Esophagus muscularis mucosa (tissue), 4 donors: ENCODE measurements at places on chromosomes 13 and 19.
A peak's percentile ranks its signal among the peaks of the same experiment; 100 is the strongest.

DNA sequence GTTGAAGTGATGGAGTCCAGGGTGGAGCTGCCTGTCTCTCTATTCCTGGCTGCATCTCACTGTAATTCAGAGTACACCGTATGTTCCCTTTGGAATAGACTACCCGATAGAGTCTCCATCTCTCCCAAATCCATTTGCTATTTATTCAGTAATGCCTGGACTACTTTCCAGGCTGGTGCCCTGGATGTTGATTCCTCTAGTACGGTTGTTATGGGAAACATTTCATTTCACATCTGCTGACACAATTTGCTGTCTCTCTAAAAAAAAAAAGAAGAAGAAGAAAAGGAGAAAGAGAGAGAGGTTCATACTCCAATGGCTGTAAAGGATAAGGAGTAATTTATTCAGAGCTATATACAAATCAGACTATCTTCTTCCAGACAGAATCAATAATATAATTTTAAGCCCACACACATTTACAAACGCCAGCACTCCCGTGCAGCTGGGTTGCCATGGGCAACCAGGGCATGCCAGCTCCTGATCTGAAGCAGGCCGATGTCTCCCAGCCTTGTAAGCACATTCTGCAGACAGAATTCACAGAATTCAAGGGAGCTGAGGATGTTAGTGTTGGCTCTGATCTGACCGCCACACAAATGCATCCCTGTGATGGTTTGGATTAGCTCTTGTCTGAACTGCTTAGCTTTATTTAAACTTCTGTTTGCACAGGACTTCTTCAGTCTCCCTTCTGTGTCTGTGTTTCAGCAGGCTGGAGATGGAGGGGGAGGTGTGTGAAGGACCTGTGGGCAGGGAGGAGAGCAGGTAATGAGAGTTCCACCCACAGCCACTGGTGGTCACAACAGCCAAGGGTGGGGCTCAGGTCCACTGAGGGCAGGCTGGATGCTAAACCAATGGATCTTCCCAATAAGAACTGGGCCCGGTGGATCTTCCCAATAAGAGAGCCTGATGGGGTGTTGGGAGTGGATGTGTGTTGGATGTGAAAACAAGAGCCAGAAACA is 66.0 kb downstream of the TEX26 start:
- DNase-seq = peak; percentile 82

- no peak for DNase-seq
These were observed 260.5 kb downstream of the RFC3 start for GRCh38 chr13:34078334-34078999.

GRCh38 chr13:33992881-33993336 is 175.0 kb downstream of the RFC3 start:
- no peak for DNase-seq

DNA sequence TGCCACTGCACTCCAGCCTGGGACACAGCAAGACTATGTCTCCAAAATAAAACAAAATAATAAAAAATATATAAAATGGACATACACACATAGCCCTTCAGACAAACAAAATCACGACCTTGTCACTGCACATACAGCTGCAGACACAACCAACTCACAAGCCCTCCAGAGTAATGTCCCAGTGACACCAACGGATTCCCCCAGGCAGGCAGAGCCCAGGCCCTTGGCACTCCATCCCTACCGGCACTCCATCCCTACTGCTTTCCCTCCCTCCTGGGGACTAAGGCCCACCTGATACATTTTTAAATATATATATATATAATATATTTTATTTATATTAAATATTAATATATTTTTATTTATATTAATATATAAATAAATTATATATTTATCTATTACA is 18.5 kb downstream of the ZNF101 start:
- DNase-seq = no peak

GRCh38 chr19:29409076-29409862 is 116.5 kb upstream of the VSTM2B start:
- no peak for DNase-seq

GRCh38 chr19:47573071-47574026 is at the start of gene ZNF541:
Gene ZNF541, minus strand, starts transcription at chr19:47573148. Its CDS starts 17,292 bp downstream, at chr19:47555856.
- no peak for DNase-seq

GRCh38 chr19:39401070-39401548 is 5.5 kb upstream of the ZFP36 start:
- DNase-seq = no peak

DNA sequence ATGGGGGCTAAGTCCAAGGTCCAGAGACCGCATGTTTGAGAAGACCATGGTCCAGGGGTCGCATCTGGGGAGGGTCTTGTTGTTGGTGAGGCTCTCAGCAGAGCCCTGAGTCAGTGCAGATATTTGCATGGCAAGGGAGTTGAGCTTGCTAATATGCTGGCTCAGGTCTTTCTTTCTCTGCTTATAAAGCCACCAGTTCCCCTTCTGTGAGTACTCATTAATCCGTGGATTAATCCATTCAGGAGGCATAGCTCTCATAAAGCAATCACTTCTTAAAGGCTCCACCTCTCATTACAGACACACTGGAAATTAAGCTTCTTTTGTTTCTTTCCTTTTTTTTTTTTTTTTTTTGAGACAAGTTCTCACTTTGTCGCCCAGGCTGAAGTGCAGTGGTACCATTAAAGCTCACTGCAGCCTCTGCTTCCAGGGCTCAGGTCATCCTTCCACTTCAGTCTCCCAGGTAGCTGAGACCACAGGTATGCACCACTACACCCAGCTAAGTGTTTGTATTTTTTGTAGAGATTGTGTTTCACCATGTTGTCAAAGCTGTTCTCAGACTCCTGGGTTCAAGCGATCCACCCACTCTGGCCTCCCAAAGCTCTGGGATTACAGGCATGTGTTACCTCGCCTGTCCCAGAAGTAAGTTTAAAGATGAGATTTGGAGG is 216.4 kb downstream of the SLITRK5 start:
- DNase-seq = no peak

GRCh38 chr13:95647321-95647720 is 2.8 kb upstream of the DZIP1 start:
- DNase-seq = no peak

DNA sequence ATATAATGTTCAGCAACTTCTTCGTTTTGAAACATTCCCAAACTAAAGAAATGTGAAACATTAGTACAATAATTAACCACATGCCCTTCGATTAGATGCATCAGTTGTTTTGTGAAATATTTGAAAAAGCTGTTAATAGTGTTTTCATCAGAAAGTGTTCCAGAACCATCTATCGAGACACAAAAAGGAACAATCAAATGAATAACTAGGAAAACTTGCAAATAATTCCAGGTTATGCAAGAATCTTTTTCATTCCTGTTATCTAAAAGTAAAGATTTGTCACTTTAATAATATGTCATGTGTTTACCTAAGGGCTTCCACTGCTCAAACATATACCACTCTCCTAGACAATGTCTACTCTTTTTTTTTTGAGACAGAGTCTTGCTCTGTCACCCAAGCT is 904.2 kb upstream of the MIR17HG start:
- DNase-seq = no peak

DNA sequence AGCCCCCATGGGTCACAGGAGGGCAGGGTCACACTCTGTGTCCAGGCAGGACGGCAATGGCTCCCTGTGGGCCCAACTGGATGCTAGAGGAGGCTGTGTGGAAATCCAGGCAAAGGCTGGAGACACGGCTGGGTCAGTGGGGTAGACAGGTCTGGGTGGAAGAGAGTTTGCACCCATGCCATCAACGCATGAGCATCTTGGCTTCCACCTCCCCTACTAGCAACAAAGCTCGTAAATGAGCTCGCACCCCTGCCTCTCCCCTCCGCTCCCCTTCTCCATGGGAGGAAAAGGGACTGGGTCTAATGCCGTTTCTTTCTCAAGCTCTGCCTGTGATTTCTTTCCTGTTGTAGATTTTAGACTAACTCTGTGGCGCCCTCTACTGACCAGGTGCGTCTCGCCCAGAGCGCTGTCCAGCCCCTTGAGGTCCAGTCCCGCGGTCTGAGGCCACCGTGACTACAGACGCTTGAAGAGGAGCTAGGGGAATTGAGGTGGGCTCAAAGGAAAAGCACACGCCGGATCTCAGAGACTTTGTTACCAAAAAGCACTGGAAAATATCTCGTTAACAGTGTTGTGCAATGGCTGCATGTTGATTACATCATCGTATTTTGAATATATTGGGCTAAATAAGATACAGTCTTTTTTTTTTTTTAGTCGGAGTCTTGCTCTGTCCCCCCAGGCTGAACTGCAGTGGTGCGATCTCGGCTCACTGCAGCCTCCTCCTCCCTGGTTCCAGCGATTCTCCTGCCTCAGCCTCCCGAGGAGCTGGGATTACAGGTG is 50.7 kb upstream of the USP29 start:
- DNase-seq = no peak

DNA sequence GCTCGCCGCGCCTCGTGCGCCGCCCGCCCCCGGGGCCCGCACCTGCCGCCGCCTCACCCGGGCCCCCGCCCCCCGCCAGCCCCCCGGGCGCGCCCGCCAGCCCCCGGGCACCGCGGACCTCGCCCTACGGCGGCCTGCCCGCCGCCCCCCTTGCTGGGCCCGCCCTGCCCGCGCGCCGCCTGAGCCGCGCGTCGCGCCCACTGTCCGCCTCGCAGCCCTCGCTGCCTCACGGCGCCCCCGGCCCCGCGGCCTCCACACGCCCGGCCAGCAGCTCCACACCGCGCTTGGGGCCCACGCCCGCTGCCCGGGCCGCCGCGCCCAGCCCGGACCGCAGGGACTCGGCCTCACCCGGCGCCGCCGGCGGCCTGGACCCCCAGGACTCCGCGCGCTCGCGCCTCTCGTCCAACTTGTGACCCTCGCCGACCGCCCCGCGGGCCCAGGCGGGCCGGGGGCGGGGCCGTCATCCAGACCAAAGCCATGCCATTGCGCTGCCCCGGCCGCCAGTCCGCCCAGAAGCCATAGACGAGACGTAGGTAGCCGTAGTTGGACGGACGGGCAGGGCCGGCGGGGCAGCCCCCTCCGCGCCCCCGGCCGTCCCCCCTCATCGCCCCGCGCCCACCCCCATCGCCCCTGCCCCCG is 17.2 kb downstream of the POLRMT start:
- DNase-seq = no peak

DNA sequence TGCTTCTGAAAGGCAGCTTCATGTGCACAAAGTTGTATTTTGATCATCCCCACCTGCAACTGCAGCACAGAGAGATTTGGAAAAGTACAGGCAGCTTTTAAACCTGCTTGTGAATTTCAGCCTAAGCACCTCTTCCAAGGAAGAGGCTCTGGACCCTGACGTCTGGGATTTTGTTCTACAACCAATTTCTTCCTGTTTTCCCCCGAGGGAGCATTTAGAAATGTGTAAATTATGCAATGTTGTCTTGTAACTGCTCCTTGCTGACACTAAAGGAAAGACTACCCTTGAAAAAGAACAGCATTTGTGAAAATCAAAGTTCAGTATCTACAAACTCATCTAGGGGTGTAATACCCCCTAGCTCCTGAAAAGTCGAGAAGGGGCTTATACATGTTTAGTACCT is 15.4 kb downstream of the MED26 start:
- DNase-seq = no peak

GRCh38 chr19:14476673-14477401 is 1.7 kb upstream of the PTGER1 start:
- no peak for DNase-seq

- DNase-seq = no peak
These were observed 4.6 kb downstream of the TM9SF2 start for GRCh38 chr13:99505814-99506269.

GRCh38 chr13:35387682-35388250 is 88.7 kb downstream of the MAB21L1 start:
- no peak for DNase-seq

DNA sequence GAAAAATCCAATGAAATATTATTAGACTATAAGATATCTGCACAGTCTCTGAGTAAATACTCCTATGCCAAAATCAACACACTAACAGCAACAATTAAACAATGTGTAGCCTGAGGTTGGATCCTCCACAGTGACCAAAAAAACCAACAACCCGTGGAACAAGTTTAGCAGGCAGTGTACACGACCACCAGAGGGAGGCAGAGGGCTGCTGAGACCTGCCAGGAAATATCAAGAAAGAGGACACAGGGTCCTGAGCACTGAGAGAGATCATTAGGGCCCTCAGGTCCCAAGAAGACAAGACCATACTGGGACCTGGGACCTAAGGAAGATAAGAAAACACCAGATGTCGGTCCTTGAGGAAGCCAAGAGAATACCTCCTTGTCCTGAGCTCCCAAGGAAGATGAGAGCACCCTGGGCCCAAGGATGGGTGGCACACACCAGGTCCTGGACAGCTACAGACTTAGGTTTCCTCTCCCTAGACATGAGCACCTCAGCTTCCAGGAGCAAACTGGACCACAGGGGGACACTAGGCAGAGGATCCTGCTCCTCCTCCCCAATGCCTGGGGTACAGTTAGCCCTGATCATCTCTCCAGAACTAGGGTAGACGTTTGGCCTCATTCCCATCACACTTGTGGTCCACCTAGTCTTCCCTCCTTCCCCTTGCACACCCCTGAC is 822 bp upstream of the ZNF274 start:
- DNase-seq = no peak

DNA sequence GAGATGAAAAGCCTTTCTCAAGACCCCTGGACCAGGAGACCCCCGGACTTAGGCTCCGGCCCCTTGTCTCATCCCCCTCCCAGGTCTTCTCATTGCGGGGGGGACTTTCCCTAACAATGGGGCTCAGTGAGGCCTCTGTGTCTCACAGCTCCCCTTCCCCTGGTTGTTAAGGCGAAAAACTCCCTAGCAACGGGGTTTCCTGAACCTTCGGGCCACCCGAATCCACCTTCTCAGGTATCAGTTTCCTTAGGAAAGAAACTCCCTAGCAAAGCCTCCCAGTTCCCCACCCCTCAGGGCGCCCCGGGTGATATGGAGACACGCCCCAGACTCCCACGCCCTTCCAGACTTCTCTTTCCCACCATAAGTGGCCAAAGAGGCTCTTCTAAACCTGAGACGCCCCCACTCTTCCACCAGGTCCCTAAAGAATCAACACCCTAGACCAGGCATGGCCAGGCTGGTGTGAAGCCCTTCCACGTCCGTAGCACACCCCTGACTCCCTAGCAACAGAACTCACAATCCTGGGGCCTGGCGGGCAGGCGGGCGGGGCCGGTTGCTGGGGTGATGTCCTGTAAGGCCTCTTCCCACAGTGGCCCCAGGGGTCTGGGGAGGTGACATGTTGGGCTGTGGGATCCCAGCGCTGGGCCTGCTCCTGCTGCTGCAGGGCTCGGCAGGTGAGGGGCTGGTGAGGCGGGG is at the start of gene TMEM190:
TMEM190 (plus strand) TSS at position 586 of the 693 bp plus-strand sequence; CDS start at position 614, 28 bp downstream.
- no peak for DNase-seq

GRCh38 chr13:105785436-105785835 is 750.0 kb downstream of the EFNB2 start:
- DNase-seq = no peak
